ENCODE measurements at places on chromosomes 13 and 19.

DNA sequence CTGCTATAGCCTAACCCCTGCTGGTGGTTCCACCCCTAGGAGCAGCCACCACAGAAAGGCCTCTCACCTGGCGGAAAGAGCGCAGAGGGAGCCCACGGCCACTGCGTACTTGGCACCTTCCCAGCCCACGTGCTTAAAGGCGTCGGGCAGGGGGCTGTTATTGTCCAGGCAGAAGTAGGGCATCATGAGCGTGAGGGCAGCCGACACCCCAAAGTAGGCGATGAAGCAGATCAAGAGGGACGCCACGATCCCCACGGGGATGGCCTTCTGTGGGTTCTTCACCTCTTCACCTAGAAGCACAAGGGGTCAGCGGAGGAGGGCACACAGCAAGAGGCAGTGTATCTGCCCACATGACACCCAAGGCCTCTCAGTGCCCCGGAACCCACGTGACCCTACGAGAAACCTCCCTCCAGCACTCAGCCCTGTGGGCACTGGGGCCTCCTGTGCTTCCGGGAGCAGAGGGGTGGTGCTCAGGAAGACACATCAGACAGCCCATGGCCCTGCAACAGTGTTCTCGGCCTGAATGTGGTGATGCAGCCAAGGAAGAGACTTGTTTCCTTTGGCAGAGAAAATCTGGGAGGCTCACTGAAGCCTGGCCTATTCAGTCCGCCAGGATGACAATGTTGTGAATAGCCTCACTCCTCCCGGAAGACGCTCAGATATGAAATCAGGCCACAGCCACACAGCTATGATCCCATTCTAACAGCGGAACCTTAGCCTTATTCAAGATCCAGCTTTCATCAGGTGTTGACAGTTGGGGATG, 72.1 kb downstream of the SLC7A1 start:
- DNase-seq, result no peak

DNA sequence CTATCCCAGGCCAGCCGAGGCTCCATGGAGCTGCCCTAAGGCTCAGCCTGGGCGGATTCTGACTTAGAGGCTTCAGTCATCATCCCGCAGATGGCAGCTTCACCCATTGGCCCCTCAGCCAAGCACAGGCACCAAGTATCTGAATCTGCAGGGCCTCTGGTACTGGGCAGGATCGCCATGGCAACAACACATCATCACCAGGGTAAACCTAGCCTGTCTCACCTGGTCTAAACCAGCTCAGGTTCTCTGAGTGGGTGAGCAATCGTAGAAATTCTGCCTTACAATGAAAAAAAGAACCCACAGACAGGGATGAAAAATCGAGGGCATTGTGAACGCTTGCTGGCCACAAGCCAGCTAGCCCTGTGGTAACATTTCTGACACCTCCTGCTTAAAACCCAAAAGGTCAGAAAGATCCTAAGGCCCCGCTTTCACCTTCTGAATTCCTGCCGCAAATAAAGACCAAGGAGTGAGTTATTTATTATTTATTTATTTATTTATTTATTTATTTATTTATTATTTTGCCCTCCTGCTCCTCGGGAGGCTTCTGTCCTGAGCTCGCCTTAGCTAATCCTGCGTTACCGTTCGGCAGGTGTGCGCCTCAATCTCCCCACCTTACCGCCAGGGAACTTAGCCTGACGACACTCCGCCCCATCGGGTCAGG, 12.0 kb upstream of the CEACAM21 start:
- no peak for DNase-seq

DNA sequence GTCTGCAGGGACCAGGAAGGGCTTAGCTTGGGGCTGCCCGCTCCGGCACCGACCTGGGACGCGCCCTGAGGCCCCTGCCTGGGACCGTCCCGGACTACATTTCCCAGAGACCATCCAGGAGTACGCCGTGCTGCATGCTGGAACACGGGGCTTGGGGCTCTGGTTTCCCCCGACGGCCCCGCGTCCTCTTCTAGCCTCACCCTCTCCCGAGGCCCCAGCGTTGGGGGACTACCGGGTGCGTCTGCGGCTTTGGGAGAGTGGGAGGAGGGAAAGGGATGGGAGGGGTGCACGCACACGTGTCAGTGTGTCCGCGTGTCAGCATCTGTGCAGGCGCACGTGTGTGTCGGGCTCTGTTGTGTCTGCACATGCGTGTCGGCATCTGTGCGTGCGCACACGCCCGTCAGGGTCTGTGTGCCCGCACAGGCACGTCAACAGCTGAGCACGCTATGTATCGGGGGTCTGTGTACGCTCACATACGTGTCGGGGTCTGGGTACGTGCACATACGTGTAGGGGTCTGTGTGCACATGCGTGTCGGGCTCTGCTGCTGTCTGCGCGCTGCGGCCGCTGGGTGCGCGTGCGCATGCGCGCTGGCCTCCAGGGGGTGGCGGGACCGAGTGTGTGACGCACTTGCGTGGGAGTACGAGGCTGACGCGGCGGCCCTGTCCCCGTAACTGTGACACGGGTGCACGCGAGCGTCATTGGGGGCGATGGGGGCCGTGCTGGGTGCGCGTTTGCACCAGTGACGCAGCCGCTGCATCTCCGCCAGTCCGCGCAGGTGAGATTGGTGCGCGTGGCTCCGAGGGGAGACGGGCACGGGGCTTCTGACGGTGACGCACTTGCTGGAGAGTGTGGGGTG, at the start of gene ZNF331:
Gene ZNF331 (plus strand): TSS at position 625 of the 857 bp plus-strand sequence. CDS start 31,232 bp downstream, outside the sequence.
- peak; percentile 71 for DNase-seq

- no peak for DNase-seq
Observed at GRCh38 chr19:52527956-52528351, 486 bp downstream of the ZNF808 start.

DNA sequence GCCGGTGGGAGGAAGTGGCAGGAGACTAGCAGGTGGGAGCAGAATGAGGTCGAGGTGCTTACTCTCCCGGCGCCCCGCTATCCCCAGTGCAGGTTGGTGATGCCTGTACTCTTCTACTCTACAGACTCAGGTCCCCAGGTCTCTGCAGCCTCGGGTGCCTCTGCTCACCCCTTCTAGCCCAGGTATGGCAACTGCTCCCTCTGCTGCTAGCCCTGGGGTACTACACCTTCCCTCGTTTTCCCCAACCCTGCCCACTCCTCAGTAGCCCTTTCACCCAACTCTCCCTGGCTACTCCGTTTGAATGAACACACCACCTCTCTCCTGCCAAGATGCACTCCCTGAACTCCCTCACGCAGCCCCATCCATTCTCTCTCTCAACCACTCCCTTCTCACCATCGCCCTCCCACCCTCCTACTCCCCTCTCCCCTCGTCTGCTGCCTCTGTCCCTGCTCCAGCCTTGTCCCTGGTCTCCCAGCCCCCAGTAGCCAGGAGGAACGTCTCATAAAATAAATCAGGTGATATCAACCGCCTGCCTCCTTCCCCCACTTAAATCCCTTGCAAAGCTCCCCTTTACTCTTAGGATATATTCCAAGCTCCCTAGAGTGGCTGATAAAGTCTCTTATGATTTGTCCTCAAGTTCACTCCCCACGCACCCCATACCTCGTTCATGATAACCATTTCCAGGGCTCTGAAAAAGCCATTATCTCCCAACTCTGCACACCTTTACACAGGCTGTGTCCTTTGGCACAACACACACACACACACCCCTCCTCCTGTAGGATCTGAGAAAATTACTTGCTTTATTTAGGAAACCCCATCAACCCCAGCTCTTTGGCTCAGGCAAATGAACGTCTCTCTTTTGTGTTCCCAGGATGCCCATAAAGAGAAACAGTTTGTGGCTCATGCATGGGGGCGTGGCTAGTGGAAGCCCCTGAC, 8.2 kb upstream of the MEIS3 start:
- DNase-seq, result peak; percentile 59

DNA sequence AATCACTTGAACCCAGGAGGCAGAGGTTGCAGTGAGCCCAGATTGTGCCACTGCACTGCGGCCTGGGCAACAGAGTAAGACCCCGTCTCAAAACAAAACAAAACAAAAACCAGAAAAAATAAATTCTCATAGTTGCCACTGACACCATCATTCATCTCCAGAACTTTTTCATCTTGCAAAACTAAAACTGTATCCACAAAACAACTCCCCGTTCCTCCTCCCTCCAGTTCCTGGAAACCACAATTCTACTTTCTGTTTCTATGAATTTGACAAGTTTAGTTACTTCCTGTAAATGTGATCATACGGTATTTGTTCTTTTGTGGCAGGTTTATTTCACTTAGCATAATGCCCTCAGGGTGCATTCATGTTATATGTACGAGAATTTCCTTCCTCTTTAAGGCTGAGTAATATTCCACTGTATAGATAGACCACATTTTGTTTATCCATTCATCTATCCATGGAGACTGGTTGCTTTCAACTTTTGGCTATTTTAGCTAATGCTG, 13.2 kb upstream of the ADGRE5 start:
- DNase-seq, result peak; percentile 76

Data from CD14-positive monocyte (primary cell).